Dorsolateral prefrontal cortex (tissue), 122 donors: ENCODE measurements at places on chromosomes 1 and 21. TPM values are rescaled to one million over a fixed set of nuclear protein-coding genes. Genes with fewer than 3 reads are reported as not detected.

DNA sequence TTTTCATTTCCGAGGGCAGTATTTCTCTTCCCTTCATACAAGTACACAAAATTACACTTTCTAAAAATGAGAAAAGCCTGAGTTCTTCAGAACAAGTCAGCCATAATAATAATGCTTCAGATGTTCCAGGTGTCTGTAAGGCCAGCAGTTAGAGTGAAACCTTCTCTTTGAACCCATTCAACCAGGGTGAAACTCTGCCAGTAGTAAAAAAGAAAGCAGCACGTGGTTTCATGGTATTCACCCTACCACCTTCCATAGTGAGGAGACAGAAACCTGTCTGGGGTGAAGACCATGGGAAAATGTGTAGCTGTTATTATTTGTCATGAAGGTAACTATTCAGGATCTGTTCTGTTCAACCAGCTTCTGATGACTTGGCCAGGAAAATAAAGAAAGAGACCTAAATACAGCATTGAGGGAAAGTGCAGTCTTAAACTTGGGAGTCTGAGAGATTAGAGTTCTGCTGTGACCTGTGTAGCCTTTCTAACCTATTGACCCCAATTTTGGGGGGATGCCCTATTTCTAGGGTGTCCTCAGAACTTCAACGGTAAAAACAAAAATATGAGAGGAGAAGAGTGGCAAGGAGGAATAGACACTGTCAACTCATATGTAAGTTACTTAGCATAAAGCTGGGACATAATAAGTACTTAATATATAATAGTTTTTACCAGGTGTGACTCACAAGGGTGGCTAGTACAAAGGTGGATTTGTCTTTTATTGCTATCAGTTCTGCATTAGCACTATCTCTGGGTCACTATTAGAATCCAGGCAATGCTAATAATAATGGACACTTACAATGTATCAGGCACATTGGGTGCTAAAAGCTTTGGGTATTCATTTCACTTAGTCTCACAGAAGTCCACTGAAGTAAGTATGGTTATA is 70.0 kb upstream of the TNFSF4 start:
- no peak for DNase-seq

Gene KRTAP11-1
- total RNA-seq, result not detected

- DNase-seq, result no peak
Measured at GRCh38 chr1:153305682-153306081, 7.1 kb downstream of the PGLYRP3 start.

GRCh38 chr1:91944087-91944486 is 5.1 kb upstream of the BRDT start:
- no peak for DNase-seq

DNA sequence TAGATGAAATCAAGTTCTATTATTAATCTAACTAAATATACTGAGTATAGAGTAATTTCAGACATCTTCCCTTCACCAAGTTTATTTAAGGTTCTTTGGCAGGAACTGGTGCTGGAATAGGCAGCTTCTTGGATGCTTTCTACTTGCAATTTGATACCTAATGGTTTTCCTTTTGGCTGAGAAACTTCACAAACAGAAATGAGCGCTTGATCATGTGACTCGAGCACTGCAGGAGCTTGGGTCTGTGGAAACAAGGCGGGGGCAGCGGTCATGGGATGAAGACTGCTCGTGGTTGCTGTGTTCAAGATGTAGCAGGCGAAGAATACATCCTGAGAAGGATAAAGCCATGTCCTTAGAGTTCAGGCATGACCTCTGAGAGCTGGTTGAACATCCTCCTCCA is 136.8 kb downstream of the PTPRC start:
- DNase-seq, result no peak

GRCh38 chr1:13749543-13750341 is 49.8 kb downstream of the PRDM2 start:
- no peak for DNase-seq

DNA sequence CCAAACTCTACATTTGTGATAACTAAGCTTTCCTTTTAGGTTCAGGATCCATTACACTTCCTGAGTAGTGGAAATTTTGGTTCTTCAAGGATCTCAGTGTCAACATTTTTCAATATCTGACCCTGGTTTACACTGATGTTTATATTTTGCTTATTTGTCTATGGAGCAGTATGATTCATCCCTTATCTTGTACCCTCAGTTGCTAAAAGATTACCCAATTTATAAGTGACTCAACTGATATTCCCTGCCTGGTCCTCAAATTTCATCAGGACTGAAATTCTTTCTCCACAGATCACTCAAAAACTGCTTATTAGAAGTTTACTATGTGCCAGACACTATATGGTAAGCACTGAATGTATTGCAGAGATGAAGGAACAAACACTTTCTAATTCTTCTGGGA is 139.1 kb upstream of the CHRM3 start:
- no peak for DNase-seq
